ENCODE measurements at places on chromosomes 1 and 21.

GRCh38 chr1:46301406-46301807, 2.0 kb downstream of the LRRC41 start:
- no peak for DNase-seq

DNA sequence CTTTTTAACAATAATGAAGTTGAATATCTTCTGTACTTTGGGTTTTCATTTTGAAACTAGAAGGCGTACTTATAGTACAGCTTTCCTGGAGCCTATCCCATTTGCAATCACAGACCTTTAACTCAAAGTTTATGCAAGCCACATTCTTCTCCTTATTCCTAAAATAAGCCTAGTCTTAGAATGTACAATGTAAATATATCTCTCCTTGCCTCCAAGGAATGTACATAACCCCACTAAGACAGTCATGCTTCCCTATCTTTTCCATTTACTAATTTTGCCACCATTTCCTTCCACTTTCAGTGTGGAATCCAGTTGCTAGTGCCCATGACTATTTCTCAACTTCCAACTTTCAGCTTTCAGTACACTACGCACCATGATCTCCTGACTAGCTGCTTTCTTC, 327.6 kb downstream of the ST6GALNAC3 start:
- no peak for DNase-seq

DNA sequence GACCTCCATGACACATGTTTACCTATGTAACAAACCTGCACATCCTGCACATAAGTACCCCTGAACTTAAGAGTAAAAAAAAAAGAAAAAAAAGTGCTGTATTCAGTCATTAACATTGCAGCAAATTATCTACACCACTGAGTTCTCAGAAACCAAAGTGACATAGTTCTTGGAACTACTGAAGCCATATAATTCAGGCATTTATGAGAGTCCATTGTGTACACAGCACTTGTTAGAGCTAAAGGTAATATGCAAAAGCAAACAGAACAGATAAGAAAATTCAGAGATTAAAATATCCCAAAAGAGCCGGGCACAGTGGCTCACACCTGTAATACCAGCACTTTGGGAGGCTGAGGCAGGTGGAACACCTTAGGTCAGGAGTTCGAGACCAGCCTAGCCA, 38.0 kb downstream of the F5 start:
- no peak for DNase-seq

GRCh38 chr1:156001021-156001661, 19.6 kb downstream of the SSR2 start:
- DNase-seq, result no peak

- DNase-seq, result no peak
Measured at GRCh38 chr21:34574601-34575529, 40.0 kb downstream of the RCAN1 start.

DNA sequence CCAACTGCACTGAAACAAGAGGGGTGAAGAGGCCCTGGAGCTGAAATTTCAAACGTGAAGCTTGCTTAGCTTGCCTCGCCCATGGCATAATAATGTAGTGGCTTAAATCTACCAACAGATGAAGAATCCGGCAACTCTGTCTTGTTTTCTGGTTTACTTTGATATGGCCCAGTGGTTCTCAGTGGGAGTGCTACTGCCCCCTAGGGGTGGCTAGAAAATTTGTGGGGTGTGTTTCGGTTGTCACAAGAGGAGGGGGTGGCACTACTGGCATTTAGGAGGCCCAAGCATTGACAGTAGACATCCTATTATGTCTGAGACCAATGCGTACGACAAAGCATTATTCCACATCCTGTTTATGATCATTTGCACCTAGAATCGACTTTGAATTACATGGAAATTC, 51.9 kb upstream of the C8B start:
- DNase-seq, result peak; percentile 1

- no peak for DNase-seq
Measured at GRCh38 chr1:111561328-111561727, 57.9 kb upstream of the ADORA3 start.

- no peak for DNase-seq
Measured at GRCh38 chr21:18608226-18608625, 204.6 kb upstream of the TMPRSS15 start.

- DNase-seq, result peak; percentile 79
Measured at GRCh38 chr1:226602186-226603021, 53.8 kb downstream of the STUM start.

GRCh38 chr1:182629499-182630096, 25.4 kb upstream of the RGS16 start:
- DNase-seq, result no peak

GRCh38 chr1:58816072-58816746, 32.4 kb upstream of the JUN start:
- peak; percentile 90 for DNase-seq

DNA sequence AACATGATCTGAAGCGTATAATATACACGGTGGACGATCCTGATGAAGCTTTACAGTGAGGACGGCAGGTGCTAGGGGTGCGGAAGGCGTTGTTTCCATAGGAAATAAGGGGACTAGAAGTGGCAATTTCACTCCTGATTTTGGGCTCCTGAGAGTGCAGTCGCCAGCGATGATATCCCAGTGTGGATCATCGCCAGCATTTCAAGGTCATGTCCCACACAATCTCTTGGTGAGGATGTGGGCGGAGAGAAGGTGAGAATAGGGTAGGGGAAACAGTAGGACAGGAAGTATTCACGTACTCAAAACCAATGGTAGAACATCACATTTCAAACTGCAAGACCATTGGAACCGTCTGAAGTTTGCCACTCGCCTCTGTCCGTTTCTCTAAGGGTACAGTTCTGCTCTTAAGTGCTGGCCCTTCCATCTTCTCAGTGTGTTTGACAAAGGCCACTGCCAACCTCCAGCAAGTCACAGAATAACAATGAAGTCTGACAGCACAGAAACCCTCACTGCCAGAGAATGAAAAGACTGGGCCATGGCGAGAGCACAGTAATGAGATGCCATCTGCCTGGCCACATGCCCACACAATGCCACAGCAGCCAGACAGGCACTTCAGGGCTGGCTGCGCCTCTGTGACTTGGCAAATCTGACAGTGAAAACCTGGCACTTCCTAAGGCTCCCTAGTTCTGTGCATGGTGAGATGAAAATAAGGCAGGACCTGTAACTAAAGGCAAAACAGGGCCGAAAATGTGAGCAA, 27.9 kb downstream of the PCSK9 start:
- no peak for DNase-seq

- DNase-seq, result peak; percentile 85
Measured at GRCh38 chr1:167936930-167937708, at the start of gene MPC2. TSS of gene MPC2 (minus strand) at chr1:167937072. CDS start at chr1:167935841, 1,231 bp downstream.

- DNase-seq, result no peak
Measured at GRCh38 chr1:108717774-108718316, 5.1 kb downstream of the FNDC7 start.

- DNase-seq, result no peak
Measured at GRCh38 chr1:152516082-152516481, 1.8 kb downstream of the CRCT1 start.

DNA sequence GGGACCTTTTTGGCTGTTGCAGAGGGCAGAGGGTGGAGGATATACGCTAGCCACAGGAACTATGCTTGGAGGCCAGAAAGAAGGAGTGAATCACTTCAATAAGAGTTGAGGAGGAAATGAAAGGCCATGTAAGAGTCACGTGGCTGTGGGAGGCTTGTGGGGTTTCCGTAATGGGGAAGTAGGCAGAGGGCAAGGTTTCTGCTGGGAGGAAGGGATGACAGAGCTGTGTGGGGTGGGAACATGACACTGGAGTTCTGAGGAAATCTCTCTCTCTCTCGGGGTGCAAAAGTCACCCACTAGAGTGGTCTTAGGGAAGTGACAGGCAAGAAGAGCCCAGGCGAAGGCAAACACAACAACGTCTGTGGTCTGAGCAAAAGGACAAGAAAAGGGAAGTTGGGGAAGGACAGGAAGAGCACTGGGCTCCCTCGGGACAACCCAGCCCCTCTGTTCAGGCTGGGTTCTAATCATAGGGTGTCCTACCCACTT, 3.9 kb upstream of the CD1C start:
- DNase-seq, result no peak

DNA sequence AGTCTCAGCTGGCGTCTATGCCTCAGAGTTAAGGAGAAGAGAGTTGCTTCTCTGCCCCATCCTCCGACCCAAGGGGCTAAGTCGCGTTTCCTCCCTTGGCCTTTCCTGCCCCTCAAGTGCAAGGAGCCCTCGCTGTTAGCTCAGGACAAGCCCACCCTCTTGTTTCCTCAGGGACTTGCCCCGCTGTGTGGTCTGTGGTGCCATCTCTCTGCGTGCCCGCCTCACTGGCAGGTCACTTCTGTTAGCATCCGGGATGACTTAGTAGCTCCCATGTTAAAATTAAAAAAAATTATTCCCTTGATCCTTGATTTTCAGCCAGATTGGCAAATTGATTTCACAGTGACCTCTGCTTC, 96.5 kb downstream of the PCBP3 start:
- DNase-seq, result no peak

DNA sequence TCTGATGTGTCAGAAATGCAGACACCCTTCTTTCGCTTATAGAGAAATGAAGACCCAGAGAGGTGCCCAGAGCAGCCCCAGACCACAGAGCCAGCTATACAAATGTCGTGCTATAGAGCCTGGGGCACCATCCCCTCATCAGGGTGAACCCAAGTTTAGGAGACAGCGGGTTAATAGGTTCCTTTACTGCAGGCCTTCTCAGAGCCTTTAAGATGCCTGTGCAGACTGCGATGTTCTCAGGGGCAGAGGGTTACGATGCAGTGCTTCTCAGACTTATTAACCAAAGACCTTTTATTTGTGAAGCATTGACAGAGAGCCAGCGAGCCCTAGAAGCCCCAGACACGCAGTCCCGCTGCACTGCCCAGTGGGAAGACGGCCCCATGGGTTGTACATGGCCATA, 46.9 kb downstream of the STPG1 start:
- no peak for DNase-seq

DNA sequence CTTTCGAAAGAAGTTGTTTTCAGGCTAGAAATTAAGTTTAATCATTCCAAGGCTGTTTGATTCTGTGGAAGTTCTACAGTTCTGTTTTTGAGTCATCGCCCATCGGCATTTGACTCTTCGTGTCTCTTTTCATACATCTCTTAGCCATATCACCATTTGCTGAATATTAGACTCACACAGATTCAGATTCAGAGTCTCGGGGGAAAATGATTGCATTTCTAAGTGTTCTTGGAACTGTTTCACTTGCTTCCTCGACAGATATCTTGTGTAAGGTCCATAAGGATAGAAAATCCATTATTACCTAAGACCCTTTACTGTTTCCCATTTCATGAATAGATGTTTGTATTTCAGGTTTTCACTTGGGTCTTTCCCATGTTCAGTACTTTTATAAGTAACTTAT, 237.0 kb upstream of the SGIP1 start:
- DNase-seq, result no peak

DNA sequence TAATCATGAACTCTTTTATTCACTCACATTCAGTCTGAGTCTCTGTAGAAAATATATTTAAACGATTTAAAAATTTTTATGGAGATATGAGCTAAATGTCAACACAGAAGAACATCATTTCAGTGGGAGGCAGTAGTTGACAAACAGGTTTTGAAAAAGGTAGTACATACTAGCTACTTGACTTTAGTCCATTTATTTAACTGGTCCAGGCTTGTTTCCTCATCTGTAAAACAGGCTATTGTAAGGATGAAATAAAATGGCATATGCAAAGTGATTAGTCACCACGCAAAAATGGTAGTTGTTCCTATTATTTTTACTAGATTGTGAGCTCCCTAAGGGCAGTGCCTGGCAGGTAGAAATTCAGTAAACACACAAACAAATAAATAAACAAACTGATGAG, 75.2 kb downstream of the NTPCR start:
- DNase-seq, result no peak

DNA sequence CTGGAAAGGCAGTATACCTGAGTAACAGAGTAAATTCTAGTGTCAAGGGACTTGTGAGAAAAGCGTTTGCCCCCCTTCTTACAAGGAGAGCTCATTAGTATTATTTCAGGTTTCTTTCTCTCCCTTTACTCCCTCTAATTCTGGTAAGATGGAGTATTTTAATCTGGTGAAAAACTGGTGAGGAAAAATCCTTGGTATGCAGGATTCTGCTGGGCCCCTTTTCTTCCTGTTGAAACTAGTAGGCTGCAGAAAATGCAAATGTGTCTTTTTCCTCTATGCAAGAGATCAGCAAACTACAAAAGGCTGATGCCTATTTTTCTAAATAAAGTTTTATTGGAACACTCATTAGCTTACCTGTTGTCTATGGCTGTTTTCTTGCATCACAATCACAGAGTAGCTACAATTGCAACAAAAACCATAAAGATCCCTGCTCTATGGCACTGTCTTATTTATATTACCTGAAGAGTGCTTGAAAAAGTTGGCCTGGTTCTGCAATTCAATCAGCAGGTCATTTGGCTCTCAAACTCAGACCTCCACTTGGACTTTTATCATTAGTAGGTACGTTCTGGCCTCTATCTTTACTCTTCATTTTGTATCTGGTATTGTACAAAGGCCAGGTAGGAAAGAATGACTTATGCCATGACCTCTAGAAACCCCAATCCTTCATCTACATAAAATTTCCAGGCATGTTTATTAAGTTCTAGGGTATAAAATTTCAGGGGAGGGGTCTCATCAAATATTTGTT, 109.6 kb downstream of the AKT3 start:
- peak; percentile 67 for DNase-seq

DNA sequence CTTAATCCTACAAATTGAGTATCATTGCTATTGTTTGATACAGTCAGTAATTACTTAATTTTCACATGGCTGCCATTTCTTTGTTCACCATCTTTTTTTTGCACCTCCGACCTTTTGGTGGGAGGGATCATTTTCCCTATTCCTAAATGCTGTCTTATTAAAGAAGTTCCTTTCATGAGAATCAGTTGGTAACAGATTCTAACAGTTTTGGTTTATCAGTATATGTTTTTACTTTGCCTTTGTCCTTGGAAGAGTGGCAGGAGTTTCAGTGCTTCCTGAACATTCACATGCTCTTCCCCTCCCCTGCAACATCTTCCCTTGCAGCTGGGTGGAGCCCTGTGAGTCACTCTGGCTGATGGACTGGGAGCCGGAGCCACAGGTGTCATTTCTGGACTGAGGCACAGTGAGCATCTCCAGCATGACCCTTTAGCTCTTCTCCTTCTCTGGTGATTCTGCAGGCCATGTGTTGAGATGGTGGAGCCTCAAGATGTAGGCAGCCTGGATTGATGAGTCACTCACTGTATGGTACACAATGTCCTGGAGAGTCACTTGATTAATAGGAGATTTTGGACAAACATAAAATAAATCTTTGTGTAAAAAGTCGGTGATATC, 217.7 kb downstream of the URB2 start:
- peak; percentile 47 for DNase-seq

- DNase-seq, result no peak
Measured at GRCh38 chr1:225654277-225654597, 1.3 kb upstream of the ENAH start.

- peak; percentile 89 for DNase-seq
Measured at GRCh38 chr1:208201229-208201628, 43.0 kb downstream of the PLXNA2 start.

DNA sequence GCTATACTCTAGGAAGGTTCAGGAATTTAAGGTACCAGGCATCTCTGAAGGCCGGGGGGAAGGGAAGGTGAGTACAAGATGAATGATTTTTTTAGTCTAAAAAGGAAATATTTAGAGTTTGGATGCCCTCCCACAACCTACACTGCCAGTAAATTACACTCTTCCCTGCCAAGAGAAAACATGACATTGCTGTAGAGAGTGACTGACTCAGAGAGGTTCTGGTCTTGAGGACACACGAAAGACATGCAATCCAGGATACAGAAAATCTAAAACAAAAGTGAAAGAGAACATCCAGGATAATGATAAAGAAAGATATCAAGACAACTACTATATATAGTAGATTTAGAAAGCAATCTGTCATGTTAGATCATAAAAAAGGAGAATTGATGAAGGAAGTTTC, 200.5 kb downstream of the TYW3 start:
- DNase-seq, result no peak

GRCh38 chr1:65003316-65003664, 36.9 kb upstream of the JAK1 start:
- no peak for DNase-seq

- no peak for DNase-seq
Measured at GRCh38 chr1:69129538-69129937, 438.2 kb upstream of the LRRC7 start.

Measured in choroid plexus epithelial cell (primary cell).